ENCODE measurements at places on chromosomes 6 and 20. TPM values are rescaled to one million over a fixed set of nuclear protein-coding genes. Genes with fewer than 3 reads are reported as not detected.

Gene OR5V1
- not detected for polyA plus RNA-seq

Gene ACTL10
- polyA plus RNA-seq = 2.8 TPM

Gene PRSS16
- 8.9 TPM for polyA plus RNA-seq

Gene CASS4
- 0.18 TPM for polyA plus RNA-seq

Gene YWHAB
- 112 TPM for polyA plus RNA-seq

Gene TCF15
- 0.39 TPM for polyA plus RNA-seq

Gene UBE2J1
- 17.3 TPM for polyA plus RNA-seq

Gene ZBTB46
- polyA plus RNA-seq = 1.0 TPM

Gene ITCH
- polyA plus RNA-seq = 19.7 TPM

Gene SYNDIG1
- polyA plus RNA-seq = not detected

Gene EBF4
- 7.0 TPM for polyA plus RNA-seq

Gene PPP1R18
- 22.1 TPM for polyA plus RNA-seq

Gene LY6G6D
- 1.3 TPM for polyA plus RNA-seq

Gene SLC26A8
- polyA plus RNA-seq = 0.04 TPM

Gene C20orf141
- not detected for polyA plus RNA-seq

Gene ZBP1
- polyA plus RNA-seq = 0.25 TPM

Gene STMN3
- polyA plus RNA-seq = 6.1 TPM

Gene OR11A1
- not detected for polyA plus RNA-seq

Gene PCK1
- 0.12 TPM for polyA plus RNA-seq

Gene DEFB124
- not detected for polyA plus RNA-seq

Gene HLA-DPA1
- polyA plus RNA-seq = 7.8 TPM

Gene HTR1E
- not detected for polyA plus RNA-seq

Gene RHAG
- polyA plus RNA-seq = 0.05 TPM

Gene RAB44
- polyA plus RNA-seq = 0.37 TPM

Gene ENPP5
- polyA plus RNA-seq = 0.27 TPM

Gene SPATA2
- 3.6 TPM for polyA plus RNA-seq

Gene VIP
- 0.69 TPM for polyA plus RNA-seq

Gene PTCHD4
- polyA plus RNA-seq = not detected

Gene TAPBP
- 20.1 TPM for polyA plus RNA-seq

Gene FAM83C
- polyA plus RNA-seq = 35.9 TPM

Gene BTNL2
- not detected for polyA plus RNA-seq

Gene VARS2
- 30.0 TPM for polyA plus RNA-seq

Gene CAPN11
- 0.19 TPM for polyA plus RNA-seq

Gene SLC17A3
- polyA plus RNA-seq = not detected

Gene NRSN1
- polyA plus RNA-seq = 0.04 TPM

Gene FRS3
- 3.3 TPM for polyA plus RNA-seq

Gene COL11A2
- polyA plus RNA-seq = 1.3 TPM

Gene MYLIP
- 11.6 TPM for polyA plus RNA-seq

Gene FERMT1
- polyA plus RNA-seq = 10.9 TPM

Gene GGTLC1
- polyA plus RNA-seq = not detected

Gene MRPL14
- polyA plus RNA-seq = 63.8 TPM

Gene PAK5
- polyA plus RNA-seq = 0.21 TPM

Gene SEL1L2
- not detected for polyA plus RNA-seq

Gene OPN5
- not detected for polyA plus RNA-seq

Gene IP6K3
- 0.96 TPM for polyA plus RNA-seq

Gene SMIM8
- polyA plus RNA-seq = 4.0 TPM

Gene PREX1
- polyA plus RNA-seq = 2.5 TPM

Gene EPB41L1
- 35.0 TPM for polyA plus RNA-seq

Gene PRPH2
- 0.21 TPM for polyA plus RNA-seq

Gene HLA-DRB5
- polyA plus RNA-seq = 0.34 TPM

Gene ADAM33
- polyA plus RNA-seq = 27.3 TPM

Gene EGFL8
- 18.5 TPM for polyA plus RNA-seq

Gene FRMD1
- 0.02 TPM for polyA plus RNA-seq
